ENCODE measurements at places on chromosomes 1 and 21.

GRCh38 chr1:183206538-183207122 is 20.6 kb downstream of the LAMC2 start:
- peaks cover 3% of the 10 kb centered on the region for H3K4me1 ChIP-seq
- no peaks in the 10 kb centered on the region for H3K36me3 ChIP-seq
- DNase-seq = no peak
- no peak overlapping the region for H3K4me3 ChIP-seq

GRCh38 chr21:28148400-28149064 is 844.1 kb downstream of the LTN1 start:
- H3K36me3 ChIP-seq = no peaks in the 10 kb centered on the region
- no peak overlapping the region for H3K27ac ChIP-seq

GRCh38 chr1:224175617-224176016 is 7.4 kb upstream of the DEGS1 start:
- H3K27ac ChIP-seq = no peak overlapping the region
- H3K36me3 ChIP-seq = peaks cover 6% of the 10 kb centered on the region
- H3K4me1 ChIP-seq = peaks cover 13% of the 10 kb centered on the region
- no peaks in the 10 kb centered on the region for H3K27me3 ChIP-seq

DNA sequence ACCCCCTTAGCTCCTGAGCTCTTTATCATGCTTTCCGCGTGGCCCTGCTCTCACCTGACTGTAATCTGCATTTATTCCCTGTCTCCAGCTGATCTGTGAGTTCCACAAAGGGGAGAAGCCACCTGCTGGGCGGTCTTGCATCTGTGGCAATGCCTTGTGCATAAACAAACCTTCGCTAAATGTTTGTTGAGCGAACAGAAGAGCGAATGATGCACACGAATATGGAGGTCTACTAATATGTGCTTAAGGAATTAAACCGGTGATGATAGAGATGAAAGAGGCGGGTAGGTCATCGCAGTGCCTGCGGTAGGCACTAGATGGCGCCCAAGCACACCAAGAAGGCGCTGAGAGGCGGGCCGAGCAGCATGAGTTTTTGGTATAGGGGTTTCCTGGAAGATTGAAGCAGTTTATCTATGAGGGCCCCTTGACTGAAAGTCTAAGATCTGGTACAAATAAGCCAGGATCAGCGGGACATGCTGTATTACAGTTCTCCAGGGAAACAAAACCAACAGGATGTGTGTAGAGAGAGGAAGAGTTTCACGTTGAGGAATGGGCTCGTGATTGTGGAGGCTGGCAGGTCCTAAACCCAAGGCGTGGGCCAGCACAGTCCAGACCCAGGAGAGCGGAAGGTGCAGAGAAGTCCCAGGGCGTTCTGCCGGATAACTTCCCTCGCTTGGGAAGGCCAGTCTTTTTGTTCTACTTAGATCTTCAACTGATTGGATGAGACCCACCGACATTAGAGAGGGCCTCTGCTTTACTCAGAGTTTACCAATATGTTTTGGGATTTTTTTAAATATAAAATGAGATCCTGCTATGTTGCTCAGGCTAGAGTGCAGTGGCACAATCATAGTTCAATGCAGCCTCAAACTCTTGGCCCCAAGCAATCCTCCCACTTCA is 34.7 kb downstream of the TOMM20 start:
- DNase-seq = peak; percentile 82
- no peak overlapping the region for H3K4me3 ChIP-seq
- H3K4me1 ChIP-seq = peaks cover 6% of the 10 kb centered on the region
- peak overlapping the region; percentile 1 for H3K27ac ChIP-seq
- peaks cover 7% of the 10 kb centered on the region for H3K27me3 ChIP-seq

DNA sequence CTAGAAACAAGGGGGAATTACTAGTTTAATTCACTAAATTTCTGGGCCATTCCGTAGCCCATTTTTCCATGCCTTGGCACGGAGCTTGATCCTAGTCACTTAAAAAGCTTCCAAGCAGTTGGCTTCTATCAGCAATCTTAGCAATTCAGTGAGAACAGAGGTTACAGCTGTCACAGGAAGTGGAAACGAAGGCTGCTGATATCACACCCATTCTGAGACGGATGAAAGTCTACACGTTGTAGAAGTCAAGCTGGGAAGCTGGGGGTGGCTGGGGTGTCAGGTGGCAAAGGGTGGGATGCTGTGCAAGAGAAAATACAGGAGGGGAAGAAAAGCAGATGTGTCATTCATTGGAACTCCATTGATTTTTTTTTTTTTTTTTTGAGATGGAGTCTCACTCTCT is 11.8 kb upstream of the STMN1 start:
- H3K27me3 ChIP-seq = no peaks in the 10 kb centered on the region
- no peak for DNase-seq
- no peak overlapping the region for H3K27ac ChIP-seq

- DNase-seq = no peak
- no peak overlapping the region for H3K4me3 ChIP-seq
- no peaks in the 10 kb centered on the region for H3K4me1 ChIP-seq
- no peaks in the 10 kb centered on the region for H3K36me3 ChIP-seq
- peaks cover 55% of the 10 kb centered on the region for H3K27me3 ChIP-seq
- no peak overlapping the region for H3K27ac ChIP-seq
Observed at GRCh38 chr21:36693489-36694030, 5.4 kb upstream of the SIM2 start.

DNA sequence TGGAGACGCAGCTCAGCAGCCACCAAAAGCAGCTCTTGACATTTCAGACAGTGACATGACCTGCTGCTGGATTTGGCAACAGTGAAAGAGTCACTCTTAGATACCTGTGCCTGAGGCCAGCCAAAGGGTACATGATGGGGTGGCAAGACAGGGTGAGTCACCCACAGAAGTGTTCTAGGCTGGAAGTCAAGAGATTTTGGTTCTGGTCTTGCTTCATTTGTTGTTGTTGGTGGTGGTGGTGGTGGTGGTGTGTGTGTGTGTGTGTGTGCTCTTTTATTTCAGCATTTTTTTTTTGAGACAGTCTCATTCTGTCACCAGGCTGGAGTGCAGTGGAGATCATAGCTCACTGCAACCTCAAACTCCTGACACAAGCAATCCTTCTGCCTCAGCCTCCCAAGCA is 25.8 kb downstream of the SHISAL2A start:
- H3K4me3 ChIP-seq = no peak overlapping the region
- no peak for DNase-seq
- H3K36me3 ChIP-seq = no peaks in the 10 kb centered on the region
- H3K27me3 ChIP-seq = no peaks in the 10 kb centered on the region

GRCh38 chr21:35511696-35512162 is 462.6 kb upstream of the RUNX1 start:
- H3K36me3 ChIP-seq = no peaks in the 10 kb centered on the region
- H3K4me3 ChIP-seq = no peak overlapping the region
- H3K27ac ChIP-seq = no peak overlapping the region
- DNase-seq = no peak
- H3K4me1 ChIP-seq = peaks cover 25% of the 10 kb centered on the region

GRCh38 chr1:219660666-219661463 is 48.0 kb upstream of the ZC3H11B start:
- no peak for DNase-seq
- H3K4me3 ChIP-seq = no peak overlapping the region

- H3K27me3 ChIP-seq = no peaks in the 10 kb centered on the region
- H3K27ac ChIP-seq = no peak overlapping the region
- H3K4me3 ChIP-seq = no peak overlapping the region
Observed at GRCh38 chr1:3103967-3104677, 35.1 kb downstream of the PRDM16 start.

DNA sequence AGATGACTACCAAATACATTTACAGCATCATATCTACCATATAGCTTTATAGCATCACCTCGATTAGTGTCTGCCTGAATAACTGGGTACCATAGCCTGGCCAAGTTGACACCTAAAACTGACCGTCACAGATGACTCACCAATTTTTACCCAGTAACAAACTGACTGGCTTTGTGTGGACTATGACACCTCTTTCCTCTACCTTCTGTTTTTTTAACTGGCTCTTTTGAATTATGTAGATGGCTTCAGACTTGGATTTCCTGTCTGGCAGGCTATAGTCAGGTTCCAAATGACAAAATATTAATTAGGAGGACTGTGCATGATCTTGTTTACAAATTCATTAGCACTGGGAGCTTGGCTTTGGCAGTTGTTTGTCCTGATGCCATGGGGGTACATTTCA is 360.3 kb downstream of the TGFB2 start:
- no peak overlapping the region for H3K4me3 ChIP-seq
- no peaks in the 10 kb centered on the region for H3K27me3 ChIP-seq
- no peak overlapping the region for H3K27ac ChIP-seq
- H3K4me1 ChIP-seq = no peaks in the 10 kb centered on the region

- DNase-seq = no peak
- H3K27me3 ChIP-seq = no peaks in the 10 kb centered on the region
- H3K4me1 ChIP-seq = no peaks in the 10 kb centered on the region
- H3K4me3 ChIP-seq = no peak overlapping the region
- H3K27ac ChIP-seq = no peak overlapping the region
Observed at GRCh38 chr1:74858136-74858535, 125.2 kb downstream of the TYW3 start.

DNA sequence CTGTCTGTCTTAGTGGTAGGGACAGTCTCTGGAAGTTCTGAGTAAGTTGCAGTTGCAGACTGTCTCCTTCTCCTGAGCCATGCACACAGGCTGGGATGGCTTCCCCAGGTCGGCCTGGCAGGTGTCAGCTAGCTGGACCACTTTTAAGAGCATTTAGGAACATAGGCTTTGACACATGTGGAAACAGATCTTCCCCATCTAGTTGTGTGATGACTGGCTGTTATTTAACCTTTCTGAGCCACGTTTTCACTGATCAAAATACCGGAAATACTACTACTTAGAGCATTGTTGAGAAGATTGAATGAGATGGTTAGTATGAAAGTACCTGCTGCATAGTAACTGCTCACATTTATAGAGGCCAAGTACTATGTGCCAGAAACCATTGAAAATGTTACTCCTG is 6.2 kb upstream of the MAPKAPK2 start:
- H3K4me1 ChIP-seq = peaks cover 12% of the 10 kb centered on the region
- peaks cover 2% of the 10 kb centered on the region for H3K27me3 ChIP-seq
- no peak overlapping the region for H3K27ac ChIP-seq
- no peaks in the 10 kb centered on the region for H3K36me3 ChIP-seq
- H3K4me3 ChIP-seq = no peak overlapping the region

- H3K4me1 ChIP-seq = peaks cover 13% of the 10 kb centered on the region
- no peak for DNase-seq
- peaks cover 41% of the 10 kb centered on the region for H3K27me3 ChIP-seq
- H3K36me3 ChIP-seq = no peaks in the 10 kb centered on the region
- H3K4me3 ChIP-seq = no peak within 1 kb of the TSS
Observed at GRCh38 chr1:156920233-156921052, at the start of gene LRRC71. Gene LRRC71 (plus strand): TSS chr1:156920632. CDS start chr1:156920804, 172 bp downstream.

GRCh38 chr1:159091607-159092031 is 15.1 kb upstream of the AIM2 start:
- H3K36me3 ChIP-seq = no peaks in the 10 kb centered on the region
- H3K4me3 ChIP-seq = peak overlapping the region; percentile 61
- peak; percentile 61 for DNase-seq

DNA sequence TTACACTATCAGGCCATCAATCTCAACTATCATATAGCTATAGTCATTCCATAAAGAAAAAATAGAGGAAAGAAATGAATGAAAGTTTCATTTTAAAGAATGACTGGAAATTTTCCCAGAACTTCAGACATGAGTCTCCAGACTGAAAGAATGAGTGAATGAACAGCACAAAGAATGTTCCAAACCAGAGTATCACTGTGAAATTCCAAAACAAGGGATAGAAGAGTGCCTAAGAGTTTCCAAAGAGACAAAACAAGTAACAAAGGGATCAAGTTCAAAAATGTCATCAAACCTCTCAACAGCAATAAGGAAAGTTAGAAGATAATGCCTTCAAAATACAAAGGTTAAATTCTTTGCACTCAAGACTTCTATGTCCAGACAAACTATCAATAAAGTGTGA is 114.9 kb downstream of the DENND1B start:
- peaks cover 17% of the 10 kb centered on the region for H3K4me1 ChIP-seq
- no peak overlapping the region for H3K4me3 ChIP-seq
- no peaks in the 10 kb centered on the region for H3K27me3 ChIP-seq
- no peak for DNase-seq
- peaks cover 12% of the 10 kb centered on the region for H3K36me3 ChIP-seq

DNA sequence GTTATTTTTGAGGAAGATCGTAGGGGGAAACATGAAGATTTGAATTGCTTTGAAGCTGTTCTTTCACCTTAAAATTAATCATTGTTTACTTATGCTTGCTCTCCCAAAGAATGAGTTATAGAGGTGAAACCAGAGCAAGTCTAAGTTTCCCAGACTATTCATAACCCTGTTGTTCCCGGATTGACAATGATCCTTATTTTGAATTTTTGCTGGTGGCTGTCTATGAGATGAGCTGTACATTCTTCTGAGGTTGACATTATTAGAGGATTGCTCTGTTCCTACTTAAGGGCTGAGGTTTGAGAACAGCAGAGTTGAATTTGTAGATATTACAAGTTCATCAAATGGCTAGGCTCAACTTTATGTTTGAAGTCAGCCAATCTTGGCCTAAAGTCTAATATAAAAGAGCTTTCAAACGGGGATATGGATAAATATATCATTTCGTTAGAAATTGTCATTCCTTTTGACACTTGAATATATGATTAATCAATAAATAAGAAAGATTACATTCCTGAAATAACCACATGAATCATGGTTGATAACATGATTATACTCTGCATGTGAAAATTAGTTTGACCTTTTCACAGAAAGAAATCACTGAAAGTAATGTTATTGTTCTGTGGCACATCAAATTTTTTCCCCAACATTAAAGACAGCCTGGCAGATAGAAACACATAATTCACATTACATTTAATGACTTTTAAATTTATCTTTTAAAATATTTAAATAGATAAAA is 19.1 kb upstream of the PDE4B start:
- H3K4me3 ChIP-seq = no peak overlapping the region
- no peaks in the 10 kb centered on the region for H3K36me3 ChIP-seq
- H3K27me3 ChIP-seq = no peaks in the 10 kb centered on the region
- H3K27ac ChIP-seq = no peak overlapping the region
- no peak for DNase-seq

- H3K27ac ChIP-seq = no peak overlapping the region
- no peaks in the 10 kb centered on the region for H3K36me3 ChIP-seq
Observed at GRCh38 chr1:110610084-110610483, 3.9 kb upstream of the KCNA2 start.

- H3K4me3 ChIP-seq = peak overlapping the region; percentile 98
- peaks cover 35% of the 10 kb centered on the region for H3K4me1 ChIP-seq
- H3K27me3 ChIP-seq = peaks cover 15% of the 10 kb centered on the region
- no peaks in the 10 kb centered on the region for H3K36me3 ChIP-seq
Observed at GRCh38 chr1:229341774-229342655, 832 bp downstream of the CCSAP start.

- H3K27me3 ChIP-seq = no peaks in the 10 kb centered on the region
- H3K36me3 ChIP-seq = no peaks in the 10 kb centered on the region
- H3K4me1 ChIP-seq = peaks cover 41% of the 10 kb centered on the region
- peak overlapping the region; percentile 46 for H3K27ac ChIP-seq
- DNase-seq = no peak
- no peak overlapping the region for H3K4me3 ChIP-seq
Observed at GRCh38 chr1:234918181-234918841, 210.3 kb downstream of the TOMM20 start.

DNA sequence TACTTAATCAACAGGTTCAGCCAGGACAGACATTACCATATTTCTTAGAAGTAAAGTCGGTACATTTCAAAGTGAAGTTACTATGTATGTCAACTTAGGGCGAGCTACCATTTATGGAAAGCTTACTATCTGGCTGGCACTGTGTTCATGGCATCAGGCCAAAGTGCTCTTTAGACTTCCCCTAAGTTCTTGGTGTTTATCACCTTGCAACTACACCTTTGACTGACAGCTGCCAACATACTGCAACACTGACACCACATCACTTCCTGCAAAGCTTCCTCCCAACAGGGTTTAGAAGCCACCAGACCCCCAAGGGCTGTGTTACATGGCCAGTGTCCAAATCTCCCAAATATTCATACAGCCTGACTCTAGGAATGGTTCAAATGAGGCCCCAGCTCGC is 61.0 kb downstream of the TIAM1 start:
- H3K36me3 ChIP-seq = no peaks in the 10 kb centered on the region
- no peaks in the 10 kb centered on the region for H3K27me3 ChIP-seq
- peaks cover 37% of the 10 kb centered on the region for H3K4me1 ChIP-seq
- DNase-seq = no peak
